Left kidney (tissue), 8 donors: ENCODE measurements at places on chromosomes 11 and 22. TPM values are rescaled to one million over a fixed set of nuclear protein-coding genes. Genes with fewer than 3 reads are reported as not detected.

The HOATZ gene
- polyA plus RNA-seq, result 0.28 TPM

The XKR3 gene
- not detected for polyA plus RNA-seq

The ZNF202 gene
- 23.5 TPM for polyA plus RNA-seq

The PCF11 gene
- polyA plus RNA-seq, result 101 TPM

GRCh38 chr11:109785198-109785597, 308.0 kb upstream of the ZC3H12C start:
- no peak for DNase-seq

- DNase-seq, result peak; percentile 81
Observed at GRCh38 chr11:69088676-69089146, 40.0 kb downstream of the TPCN2 start.
